ENCODE measurements at places on chromosomes 2 and 18.

- peak; percentile 25 for DNase-seq
These were observed 272.3 kb downstream of the RAD51AP2 start for GRCh38 chr2:17245906-17246305.

- no peak for DNase-seq
These were observed 36.7 kb upstream of the FOXI3 start for GRCh38 chr2:88489181-88489580.

DNA sequence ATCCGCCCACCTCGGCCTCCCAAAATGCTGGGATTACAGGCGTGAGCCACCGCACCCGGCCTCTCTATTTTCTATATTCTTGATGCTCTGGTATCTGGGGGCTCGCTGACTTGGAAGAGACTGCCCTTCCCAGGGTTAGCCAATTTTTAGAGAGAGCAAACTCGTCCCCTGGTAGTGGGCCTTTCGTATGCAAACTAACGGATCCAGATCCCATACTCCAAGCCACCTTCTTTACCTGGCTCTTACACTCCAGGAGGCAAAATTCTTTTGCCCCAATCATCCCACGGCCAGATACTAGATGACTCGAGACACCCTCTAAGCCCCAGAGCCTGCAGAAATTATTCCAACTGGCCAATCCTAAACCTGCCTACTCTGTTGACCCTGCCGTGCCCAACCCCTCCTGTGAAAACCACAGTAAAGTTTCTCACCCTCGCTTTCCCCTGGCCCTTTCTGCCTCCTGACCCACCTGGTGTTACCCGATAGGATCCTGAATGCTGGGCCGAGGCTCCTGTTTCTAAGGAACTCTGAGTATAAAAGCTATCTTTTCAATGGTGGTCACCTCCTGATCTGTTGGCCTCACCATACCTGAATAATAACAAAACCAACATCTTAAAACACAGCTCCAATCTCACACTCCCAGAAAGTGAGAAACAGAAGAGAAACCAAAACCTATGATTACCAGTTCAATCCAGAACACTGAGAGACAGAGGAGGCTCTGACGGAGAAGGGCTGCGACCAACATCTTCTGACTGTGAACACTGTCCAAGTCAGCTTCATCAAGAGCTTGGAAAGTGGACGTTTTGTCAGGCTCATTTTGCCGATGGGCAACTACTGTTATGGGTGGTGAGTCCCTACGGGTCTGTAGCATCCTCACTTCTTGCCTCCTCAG lies 57.6 kb upstream of the ZNF532 start:
- DNase-seq = no peak

DNA sequence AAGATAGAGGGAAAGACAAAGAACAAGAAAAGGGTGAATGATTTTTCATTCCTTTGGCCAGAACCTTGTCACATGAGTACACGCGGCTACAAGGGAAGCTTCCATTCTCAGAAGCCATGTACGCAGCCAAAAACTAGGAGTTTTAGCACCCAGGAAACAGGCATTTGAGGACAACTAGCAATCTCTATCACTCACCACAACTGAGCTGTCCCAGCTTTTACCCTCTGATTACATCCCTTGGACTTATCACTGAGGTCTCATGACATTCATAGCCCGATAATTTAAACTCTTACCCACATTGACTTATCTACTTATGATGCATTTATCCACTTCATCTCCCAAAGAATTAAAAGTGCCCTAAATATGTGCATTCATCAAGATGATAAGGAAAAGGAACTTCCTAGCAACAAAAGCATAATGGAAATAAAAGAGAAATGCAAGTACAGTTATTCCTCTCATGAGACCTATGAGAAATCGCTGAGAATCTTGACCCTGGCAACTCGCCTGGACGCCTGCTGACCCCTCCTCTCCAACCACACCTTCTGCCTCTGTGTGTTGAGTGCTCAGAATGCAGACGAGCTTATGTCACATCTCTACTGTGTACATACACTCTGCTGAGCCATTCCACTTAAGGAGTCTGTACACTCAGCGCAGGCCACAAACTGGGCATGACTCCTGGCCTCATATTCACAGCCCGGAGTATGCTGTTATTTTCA lies 28.7 kb upstream of the MFSD6 start:
- DNase-seq = no peak

DNA sequence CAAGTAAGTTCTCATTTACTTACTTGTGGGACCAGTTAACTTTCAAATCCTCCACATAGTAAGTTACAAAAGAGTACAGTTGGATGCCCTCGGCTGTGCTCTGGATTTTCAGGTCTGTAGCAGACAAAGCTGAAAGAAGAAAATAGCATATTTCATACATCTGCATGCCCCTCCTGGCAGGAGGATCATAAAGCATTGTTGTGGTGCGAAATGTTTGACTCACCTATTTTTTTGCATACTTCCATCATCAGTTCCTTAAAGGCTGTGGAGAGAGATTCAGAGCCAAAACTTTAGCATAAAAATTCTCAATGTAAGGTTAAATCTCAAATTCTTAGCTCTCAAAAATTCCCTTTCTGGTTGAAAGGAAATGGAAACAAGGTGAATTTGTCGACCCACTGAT lies 70.8 kb upstream of the LPIN2 start:
- no peak for DNase-seq

GRCh38 chr2:156562124-156562523 lies 125.9 kb downstream of the GPD2 start:
- DNase-seq = peak; percentile 5

DNA sequence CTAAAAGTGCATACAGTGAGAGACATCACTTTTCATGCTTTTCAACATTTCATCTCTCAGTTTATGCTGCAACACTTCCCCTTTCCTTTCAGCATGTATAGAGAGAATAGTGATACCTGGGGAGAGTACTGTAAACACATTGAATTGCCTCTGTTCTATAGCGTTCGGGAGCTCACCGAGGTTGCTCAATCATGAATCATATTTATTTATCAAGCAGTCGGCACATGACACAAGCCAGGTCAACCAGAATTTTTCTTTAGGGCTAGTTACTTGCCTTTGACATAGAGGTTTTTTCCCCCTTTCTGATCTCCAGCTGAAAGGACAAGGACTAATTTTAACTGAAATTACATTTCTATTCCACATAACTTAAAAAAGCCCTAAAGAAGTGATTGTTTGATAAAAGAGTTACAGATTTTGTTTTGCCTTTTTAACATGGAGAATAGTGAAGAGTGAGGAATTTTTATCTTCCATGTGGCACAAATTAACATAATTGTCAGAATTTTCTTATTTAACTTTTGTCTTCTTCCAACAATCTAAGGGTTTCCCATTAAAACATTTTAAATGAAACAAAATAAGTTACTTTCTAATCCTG lies 690.9 kb upstream of the TMEFF2 start:
- DNase-seq = no peak

DNA sequence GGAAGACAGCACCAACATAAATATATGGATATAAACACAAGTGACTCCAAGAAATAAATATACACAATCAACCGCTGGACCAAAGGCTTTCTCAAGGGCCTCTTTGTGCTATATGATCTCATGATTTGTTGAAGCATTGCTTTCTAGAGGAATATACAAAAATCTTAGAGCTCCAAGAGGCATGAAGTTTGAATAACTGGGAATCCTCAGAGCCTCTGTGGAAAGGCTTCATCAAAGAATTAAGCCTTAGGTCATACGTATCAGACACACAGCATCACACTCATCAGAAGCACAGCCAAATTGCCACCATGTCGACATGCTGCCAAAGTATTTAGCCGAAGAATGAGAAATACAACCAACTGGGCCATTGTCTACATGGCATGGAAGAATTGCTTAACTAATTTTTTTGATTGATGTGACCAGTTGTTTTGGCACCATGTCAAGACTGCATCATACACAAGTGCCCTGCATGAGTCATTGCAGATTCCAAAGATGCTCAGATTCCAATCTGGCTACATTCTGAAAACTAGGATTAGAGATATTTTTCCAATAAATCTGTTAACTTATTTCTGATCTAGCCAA lies 860.6 kb upstream of the ZEB2 start:
- peak; percentile 75 for DNase-seq

- DNase-seq = peak; percentile 8
These were observed 319.4 kb upstream of the KCNH7 start for GRCh38 chr2:163157891-163158496.

- DNase-seq = peak; percentile 89
These were observed 1.0 kb downstream of the PPP3R1 start for GRCh38 chr2:68251187-68251854.

GRCh38 chr2:226077031-226077430 lies 677.5 kb downstream of the NYAP2 start:
- peak; percentile 22 for DNase-seq

GRCh38 chr18:34637094-34637801 lies 72.8 kb upstream of the DTNA start:
- DNase-seq = no peak

DNA sequence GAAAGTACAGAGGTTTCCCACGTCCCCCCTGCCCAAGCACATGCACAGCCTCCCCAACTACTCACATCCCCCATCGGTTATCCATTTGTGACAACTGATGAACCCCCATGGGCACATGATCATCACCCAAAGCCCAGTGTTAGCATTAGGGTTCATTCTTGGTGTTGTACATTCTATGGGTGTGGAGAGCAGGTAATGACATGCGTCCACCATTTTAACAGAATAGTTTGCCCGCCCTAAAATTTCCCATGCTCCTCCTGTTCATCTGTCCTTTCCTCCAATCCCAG lies 74.3 kb downstream of the LONRF2 start:
- no peak for DNase-seq

DNA sequence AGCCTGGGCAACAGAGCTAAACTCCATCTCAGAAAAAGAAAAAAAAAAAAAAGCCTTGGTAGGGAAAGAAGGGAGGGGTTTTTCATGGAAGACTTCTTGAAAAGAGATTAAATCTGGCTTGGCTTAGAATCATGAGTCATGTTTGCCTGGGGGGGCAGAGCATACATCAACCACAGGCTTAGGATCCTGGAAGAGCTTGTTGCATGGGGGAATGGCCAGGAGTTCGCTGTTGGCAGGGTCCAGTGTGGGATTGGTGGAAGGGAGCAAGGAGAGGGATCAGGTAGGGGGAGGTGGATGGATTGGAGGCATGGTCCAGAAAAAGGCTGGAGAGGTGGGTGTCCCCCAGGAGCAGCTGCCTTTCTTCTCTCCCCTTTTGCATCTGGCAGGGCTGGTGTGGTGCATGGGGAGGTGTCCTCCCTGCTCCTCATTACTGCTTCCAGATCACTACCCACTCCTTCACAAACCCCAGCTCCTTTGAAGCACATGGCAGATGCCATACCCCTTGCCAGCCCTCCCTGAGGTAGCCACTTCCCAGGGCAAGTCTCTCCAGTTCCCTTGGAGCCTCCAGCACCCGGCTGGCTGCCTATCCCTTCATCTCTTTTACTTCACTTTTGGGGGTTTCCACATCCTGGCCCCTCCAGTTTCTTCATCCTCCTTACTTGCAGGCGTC lies 2.5 kb downstream of the ARMC9 start:
- DNase-seq = peak; percentile 28

GRCh38 chr2:234912437-234912836 lies 39.4 kb upstream of the SH3BP4 start:
- DNase-seq = no peak

- DNase-seq = no peak
These were observed 2.7 kb downstream of the TNS1 start for GRCh38 chr2:218000136-218000535.

GRCh38 chr2:8677646-8678592 lies 3.9 kb upstream of the ID2 start:
- peak; percentile 86 for DNase-seq

- no peak for DNase-seq
These were observed 8.3 kb upstream of the ASB1 start for GRCh38 chr2:238418196-238418998.

- no peak for DNase-seq
These were observed 1.4 kb downstream of the DES start for GRCh38 chr2:219419331-219420197.

DNA sequence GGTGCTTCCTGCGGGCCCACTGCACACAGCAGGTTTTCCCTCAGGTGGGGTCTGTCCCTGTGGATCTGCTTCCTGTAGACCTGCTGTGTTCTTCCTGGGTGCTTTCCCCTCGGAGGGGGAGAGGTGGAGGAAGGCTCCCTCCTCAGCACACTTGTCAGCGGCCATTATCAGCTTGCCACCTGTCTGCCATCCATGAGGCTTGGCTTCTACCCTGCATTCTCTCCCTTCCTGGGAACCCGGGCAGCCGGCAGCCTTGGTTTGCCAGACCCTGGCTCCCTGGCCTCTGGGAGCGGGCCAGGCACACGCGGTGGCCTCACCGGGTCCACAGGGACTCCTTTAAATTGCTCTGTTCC lies 58.5 kb downstream of the INPP5D start:
- no peak for DNase-seq

DNA sequence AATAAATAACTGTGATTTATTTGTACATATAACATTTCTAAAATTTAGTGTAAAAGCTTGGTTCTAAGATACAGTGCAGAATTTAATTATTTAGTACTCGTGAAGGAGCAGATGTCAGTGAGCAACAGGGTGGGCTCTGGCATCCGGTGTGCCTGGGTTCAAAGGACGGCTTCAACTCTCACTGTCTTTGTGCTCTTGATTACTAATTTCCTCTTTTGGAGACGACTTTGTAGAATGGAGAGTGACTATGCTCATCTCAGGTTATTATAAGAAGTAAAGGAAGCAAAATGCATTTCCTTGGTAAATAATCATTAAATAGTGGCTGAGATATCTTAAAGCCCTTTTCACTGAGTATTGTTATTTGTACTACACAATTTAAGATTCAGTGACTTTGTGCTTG lies 271.7 kb downstream of the ASXL3 start:
- DNase-seq = peak; percentile 45

DNA sequence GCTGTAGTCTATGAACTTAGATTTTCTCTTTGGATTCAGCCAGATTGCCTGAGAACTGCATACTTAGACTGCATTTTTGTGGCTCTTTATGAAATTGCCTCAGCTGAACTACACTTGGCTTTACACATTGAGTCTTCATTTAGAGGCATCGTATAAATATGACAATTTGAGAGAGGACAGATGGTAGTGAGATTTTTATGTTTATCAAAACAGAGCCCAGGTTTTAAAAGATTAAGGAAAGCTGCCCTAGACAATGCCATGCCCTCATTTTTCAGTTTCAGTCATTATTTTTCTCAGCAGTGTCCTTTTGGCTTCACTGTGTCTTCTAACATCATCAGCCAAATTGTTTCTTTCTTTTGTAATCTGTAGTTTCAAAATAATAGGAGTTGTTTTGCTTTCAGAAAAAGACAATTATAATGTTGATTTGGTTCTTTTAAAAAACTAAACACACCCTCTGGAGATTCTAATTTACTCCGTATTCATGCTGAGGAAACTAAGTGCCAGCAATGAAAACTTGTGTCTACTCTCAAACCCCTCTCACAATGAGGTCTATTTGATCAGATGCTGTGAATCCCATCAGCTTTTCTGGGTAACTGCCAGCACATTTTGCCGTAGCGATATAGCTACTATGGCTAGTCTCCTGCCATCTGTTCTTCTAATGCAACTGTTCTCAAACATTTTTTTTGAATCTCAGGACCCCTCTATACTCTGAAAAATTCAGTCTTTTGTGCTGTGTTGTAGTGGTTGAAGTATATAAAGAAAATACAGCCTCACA lies 46.2 kb downstream of the TWSG1 start:
- peak; percentile 17 for DNase-seq
